ENCODE measurements at places on chromosomes 3 and 15.
A peak's percentile ranks its signal among the peaks of the same experiment; 100 is the strongest.

DNA sequence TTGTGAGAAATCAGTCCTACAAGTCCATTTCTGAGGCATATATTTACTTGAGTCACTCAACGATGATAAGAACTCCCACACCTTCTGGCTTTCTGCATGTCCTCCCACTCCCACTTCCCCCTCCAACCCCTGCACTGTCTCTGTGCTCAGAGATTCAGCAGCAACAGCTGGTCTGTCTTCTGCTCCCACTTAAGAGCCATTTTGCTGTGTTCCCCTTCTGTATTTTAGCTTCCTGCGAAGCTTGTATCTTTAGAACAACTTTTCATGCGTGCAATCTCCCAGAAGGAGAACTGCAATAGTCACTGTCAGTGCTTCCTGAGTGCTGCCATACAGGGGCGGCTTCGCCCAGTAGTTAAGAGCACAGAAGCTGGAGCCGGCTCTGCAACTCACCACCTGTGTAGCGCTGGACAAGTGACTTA is 90.0 kb upstream of the SPATA12 start:
- DNase-seq: peak; percentile 31

GRCh38 chr15:52466134-52466701 is 62.5 kb downstream of the MYO5A start:
- DNase-seq: no peak

DNA sequence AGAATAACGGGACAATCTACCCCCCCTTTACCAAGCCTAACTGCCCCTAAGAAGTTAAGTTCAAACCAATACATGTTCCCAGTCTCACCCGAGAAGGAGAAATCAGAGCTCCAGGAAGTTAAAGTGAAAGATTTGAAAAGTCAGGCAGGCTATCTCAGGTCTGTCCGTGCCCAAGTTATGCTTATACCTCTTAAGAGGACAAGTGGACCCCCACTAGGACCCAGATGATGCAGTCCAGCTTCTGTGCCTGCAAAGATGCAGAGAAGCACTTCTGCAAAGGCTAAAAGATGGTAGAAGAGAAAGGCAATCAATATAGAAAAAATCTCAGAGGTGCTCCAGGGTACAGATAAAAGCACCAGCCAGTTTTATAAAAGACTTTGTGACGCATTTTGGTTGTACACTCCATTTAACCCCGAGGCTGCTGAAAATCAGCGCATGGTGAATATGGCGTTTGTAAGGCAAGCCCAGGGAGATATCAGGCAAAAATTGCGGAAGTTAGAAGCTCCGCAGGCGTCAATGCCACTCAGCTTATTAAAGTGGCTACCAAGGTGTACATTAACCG is 9.8 kb upstream of the SLC9C1 start:
- no peak for DNase-seq

- DNase-seq: no peak
These were observed 25.3 kb downstream of the GABRA5 start for GRCh38 chr15:26892182-26892518.

GRCh38 chr15:89482139-89482538 is 14.2 kb downstream of the RHCG start:
- no peak for DNase-seq

- DNase-seq: no peak
These were observed 17.1 kb upstream of the LZTFL1 start for GRCh38 chr3:45858809-45859543.

DNA sequence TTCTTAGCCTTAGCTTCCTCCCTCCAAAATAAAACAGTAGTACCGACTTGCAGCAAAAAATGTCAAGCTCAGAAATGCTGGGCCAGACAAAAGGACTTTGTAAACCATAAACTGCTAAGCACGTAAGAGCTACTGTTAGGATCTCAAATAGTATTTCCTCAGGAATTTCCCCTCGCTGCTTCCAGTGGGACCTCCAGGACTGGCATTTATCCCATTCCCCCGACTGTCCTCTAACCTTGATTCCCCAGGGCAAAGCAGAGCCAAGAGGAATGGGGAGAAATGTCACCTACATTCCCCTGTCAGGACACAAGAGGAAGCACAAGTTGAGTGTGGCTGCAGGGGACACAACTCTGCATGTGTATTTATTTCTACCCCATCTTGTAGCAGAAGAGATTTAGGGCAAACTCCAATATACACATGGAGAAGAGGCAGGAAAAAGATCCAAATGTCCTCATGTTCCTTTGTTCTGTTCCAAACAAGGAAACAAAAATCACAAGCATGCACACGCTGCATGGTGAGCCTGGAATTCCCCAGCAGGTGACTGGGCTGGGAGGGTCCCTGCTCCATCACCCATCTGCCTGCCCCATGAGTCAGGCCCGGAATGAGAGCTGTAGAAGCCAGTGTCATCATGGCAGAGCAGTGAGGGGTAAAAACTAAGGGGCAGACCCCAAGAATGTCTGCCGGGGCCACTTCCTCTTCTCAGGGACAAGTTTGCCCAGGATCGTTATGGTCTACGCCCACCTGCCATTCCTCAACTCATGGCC is 4.2 kb downstream of the STOML1 start:
- DNase-seq: no peak

GRCh38 chr3:180306691-180307090 is 270.0 kb upstream of the PEX5L start:
- DNase-seq: no peak

DNA sequence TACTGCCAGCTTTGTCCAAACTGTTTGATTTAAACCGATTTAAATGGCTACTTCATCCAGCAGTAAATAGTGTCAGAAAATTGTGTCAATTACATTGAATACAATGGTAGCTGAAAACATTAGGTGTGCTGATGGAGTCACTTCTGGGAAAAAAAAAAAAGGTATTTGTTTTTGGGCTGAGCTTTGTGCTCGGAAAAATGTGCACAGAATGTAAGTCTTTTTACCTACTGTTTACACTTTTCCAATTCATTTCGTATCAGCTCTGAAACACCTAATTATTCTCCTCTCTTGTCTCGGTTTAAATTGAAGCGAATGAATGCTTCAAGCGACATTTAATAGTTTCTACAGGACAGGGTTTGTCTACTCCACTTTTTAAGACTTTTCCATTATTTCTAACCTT is 1078.4 kb downstream of the ROBO1 start:
- no peak for DNase-seq

DNA sequence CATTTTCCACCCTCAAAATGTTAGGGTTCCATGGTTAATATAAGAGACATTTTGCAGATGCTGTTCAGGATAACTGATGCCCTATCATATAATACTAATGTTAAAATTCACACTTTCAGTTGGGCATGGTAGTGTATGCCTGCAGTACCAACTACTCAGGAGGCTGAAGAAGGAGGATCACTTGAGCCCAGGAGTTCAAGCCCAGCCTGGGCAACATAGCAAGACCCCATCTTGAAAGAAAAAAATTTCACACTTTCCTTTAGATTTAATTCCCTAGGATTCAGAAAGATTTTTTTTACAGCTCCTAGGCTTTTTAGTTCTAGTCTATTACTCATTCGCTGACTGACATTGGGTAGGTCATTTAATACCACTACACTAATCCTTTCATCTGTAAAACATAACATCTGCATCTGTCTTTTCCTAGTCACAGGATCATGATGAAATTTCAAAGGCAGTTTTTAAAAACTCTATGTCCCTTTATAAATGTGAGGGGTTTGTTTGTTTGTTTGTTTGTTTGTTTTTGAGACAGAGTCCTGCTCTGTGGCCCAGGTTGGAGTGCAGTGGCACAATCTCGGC is 103.7 kb downstream of the MYO5A start:
- no peak for DNase-seq

GRCh38 chr3:34463414-34463813 is 665.0 kb downstream of the PDCD6IP start:
- no peak for DNase-seq

DNA sequence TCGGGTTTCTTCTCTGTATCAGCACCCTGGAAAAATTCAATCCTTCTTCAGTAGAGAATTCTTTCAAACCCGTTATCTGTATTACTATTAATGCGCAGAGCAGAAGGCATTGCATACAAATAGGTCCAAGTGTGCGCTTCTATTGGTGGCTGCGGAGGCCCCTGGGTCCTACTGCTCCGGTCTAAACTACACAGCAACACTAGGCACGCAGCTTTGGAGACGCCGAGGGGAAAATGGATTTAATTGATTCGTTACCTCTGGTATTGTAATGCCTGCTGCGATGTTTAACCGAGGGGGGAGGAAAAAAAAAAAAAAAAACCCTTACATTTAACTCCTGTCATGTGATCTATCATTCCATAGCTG is at the start of gene ROBO1:
Gene ROBO1, minus strand, starts transcription at position 94 of the 363 bp plus-strand sequence.
- DNase-seq: no peak

DNA sequence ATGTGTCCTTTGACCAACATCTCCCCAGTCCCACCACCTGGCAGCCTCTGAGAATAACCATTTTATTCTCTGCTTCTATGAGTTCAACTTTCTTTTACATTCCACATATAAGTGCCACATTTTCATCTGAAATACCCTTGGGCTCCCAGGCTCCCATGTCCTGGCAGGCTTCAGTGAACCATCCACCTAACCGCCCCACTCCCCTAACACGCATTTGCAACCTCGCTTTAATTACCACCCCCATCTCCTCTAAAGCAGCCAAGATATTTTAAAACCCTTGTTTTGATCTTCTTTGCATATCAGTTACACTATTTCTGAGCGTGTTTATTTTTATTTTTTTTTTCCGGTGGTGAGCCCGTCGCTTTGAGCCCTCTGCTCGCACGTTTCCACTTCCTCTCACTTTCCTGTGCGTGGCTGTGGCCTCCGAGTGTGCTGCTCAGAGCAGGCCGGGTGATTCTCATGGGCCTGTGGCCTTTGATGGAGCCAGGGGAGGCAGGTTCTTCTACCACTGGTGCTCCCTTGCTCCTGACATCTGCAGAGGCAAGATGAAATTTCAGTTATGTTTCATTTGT is 195.4 kb upstream of the LPP start:
- no peak for DNase-seq

- DNase-seq: no peak
These were observed 18.6 kb downstream of the LRRFIP2 start for GRCh38 chr3:37155782-37156181.

DNA sequence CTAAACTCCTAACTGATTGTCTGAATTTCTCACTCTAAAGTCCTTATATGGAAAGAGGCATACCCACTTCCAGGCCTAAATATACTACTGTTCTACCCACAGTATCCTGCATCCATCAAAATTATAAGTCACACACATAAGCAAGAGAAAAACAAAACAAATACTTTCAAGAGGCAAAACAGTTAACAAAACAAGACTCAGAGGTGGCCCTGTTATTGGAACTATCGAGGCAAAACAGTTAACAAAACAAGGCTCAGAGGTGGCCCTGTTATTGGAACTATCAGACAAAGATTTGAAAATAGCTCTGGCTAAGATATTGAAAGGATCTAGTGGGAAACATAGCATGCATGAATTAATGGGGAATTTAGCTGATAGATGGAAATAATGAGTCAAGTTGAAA is 224.2 kb upstream of the CGNL1 start:
- DNase-seq: no peak

GRCh38 chr3:101720851-101721840 is 3.3 kb upstream of the CEP97 start:
- DNase-seq: no peak

GRCh38 chr3:26962492-26963360 is 340.2 kb downstream of the LRRC3B start:
- no peak for DNase-seq

- DNase-seq: no peak
These were observed 272.1 kb downstream of the SI start for GRCh38 chr3:164806188-164806587.

DNA sequence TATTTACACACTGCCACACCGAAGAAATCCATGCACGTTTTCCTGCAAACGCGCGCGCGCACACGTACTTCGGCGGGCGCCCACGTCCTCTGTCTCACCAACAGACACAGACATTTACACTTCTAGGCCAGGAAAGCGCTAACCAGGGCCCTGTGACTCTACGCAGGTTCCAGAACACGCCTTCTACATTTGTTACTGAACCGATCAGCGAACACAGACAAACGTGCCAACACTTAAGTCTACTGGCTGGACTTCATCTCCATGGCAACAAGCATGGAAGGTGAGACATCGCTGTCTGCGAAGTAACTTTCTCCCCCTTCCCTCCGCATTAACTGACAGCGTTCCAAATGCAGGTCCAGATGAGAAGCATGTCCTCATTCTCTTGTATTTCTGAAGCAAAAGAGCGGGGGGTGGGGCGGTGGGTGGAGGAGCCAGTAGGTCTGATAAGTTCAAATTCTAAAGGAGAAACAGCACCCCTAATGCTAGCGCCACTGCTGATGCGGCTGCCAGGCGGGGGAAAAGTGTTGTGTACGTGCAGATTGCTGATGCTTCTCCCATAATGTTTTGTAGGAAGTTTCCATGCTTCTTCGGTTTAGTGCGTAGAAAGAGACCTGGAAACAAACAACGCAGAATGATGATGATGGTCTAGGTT is at the start of gene CTXN2:
Gene CTXN2, plus strand, starts transcription at position 92 of the 652 bp plus-strand sequence. CDS start 9,636 bp downstream, outside the sequence.
- no peak for DNase-seq

- DNase-seq: no peak
These were observed 194.2 kb downstream of the MTHFS start for GRCh38 chr15:79702621-79703020.

- no peak for DNase-seq
These were observed 18.3 kb upstream of the MYH15 start for GRCh38 chr3:108528459-108529252.

GRCh38 chr3:138440596-138440995 is 6.2 kb downstream of the ESYT3 start:
- no peak for DNase-seq

- no peak for DNase-seq
These were observed 133.6 kb upstream of the PRICKLE2 start for GRCh38 chr3:64358853-64359252.

- no peak for DNase-seq
These were observed 11.4 kb downstream of the SQOR start for GRCh38 chr15:45646220-45646619.

DNA sequence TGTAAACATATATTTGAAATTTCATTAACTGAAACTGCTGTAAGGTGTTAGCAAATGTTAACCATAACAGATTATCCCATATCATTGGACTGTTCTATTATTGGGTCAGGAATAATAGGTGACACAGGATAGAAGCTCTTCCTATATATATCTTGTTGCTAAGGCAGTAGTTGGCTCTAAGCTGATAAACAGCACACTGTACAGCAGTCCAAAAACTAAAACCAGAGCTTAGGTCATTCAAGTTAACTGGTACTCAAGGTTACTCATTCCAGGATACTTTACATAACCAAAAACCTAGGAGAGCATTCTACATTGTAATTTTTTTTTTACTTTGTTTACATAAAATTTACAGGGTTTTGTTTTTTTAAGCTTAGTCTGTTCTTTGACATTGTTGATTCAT is 8.9 kb downstream of the DNAJC19 start:
- DNase-seq: no peak

All from CMK (cell line).